ENCODE measurements at places on chromosomes 12 and 14. TPM values are rescaled to one million over a fixed set of nuclear protein-coding genes. Genes with fewer than 3 reads are reported as not detected.
A peak's percentile ranks its signal among the peaks of the same experiment; 100 is the strongest.

The CIDEB gene
- 21.8 TPM for total RNA-seq

The KRT6C gene
- not detected for total RNA-seq

The SPX gene
- 0.59 TPM for total RNA-seq

The CBLN3 gene
- 4.5 TPM for total RNA-seq

The BRF1 gene
- total RNA-seq = 42.4 TPM

The GDF3 gene
- total RNA-seq = not detected

The KRT83 gene
- not detected for total RNA-seq

The SOCS2 gene
- 16.5 TPM for total RNA-seq

DNA sequence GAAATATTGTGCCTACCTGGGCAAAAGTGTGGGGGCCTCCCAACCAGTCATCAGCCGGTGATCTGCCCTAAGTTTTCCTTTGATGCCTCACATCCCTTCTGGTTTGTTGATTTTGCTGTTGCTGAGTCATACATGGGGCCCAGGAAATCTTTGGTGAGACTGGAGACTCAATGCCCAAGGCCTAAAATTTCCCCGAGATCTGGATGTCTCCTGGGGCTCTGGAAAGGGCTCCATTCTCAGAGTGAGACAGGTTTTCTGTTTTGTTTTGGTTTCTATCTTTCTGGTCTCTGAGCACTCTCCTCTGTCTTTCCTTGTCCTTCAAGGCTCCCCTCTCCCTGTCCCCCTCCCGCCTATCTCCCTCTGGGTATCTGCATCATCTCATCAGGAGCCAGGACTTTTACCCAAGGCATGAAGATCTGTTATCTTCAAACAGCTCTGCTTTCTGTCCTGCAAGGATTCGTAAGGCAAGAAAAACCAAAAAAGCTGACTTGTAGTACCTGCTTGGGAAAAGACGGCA is 152.8 kb upstream of the MAX start:
- no peak for DNase-seq

GRCh38 chr12:31029468-31029867 is 44.2 kb upstream of the DDX11 start:
- DNase-seq = no peak

GRCh38 chr14:85617791-85618190 is 87.8 kb downstream of the FLRT2 start:
- DNase-seq = no peak

- DNase-seq = no peak
Measured at GRCh38 chr12:110002676-110003515, 3.7 kb downstream of the ANKRD13A start.

DNA sequence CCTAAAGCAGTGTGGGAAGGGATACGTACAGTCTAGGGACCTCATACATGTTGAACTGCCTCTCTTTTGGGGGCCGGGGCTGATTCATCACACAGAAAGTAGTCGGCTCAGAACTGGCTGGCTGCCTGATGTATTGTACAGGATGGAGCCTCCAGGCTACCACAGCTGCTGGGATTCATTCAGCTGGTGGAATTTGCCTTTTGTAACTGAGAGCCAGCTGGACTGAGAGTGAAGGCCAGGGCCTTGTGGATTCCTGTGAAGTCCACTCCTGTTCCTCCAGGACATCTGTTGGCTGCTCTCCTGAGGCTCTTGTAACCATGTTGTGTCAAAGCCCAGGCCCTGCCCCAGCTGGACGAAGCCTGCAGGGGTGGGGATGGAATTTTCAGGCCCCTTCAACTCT is 116.3 kb upstream of the PRICKLE1 start:
- no peak for DNase-seq

DNA sequence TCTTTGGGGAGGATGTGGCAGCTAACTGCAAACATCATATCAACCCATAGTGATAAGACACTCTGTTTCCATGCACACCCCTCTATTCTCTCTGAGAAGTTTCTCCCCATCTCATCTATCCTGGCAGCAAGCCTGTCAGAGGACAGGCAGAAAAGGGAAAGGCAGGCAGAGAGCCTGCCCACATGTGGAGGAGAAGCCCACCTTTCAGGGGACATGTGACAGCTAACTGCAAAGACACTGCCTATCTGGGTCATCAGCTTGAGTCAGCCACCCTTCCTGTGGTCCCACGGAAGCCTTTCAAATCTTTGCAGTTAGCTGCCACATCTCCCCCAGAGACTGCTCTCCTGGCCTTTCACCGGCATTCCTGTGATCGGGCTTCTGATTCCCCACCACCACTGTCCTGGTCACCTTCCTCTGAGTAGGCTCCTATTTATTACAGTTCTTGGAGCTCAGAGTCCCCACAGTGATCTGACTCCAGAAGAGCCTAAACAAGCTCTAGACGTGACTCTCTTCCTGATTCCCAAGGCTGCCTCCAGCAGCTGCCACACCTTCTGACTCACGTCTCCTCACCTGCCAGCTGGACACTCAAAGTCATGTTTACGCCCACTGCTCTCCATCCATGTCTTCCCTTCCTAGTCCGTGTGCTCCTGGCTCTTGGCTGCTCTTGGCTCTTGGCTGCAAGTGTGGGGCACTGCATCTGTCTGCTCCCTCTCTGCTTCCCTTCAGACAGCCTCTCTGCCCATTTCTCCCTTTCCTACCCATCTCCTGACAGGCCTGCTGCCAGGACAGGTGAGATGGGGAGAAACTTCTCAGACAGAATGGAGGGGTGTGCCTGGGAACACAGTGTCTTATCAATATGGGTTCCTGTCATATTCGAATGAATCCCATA is 7.5 kb upstream of the KRT1 start:
- no peak for DNase-seq

DNA sequence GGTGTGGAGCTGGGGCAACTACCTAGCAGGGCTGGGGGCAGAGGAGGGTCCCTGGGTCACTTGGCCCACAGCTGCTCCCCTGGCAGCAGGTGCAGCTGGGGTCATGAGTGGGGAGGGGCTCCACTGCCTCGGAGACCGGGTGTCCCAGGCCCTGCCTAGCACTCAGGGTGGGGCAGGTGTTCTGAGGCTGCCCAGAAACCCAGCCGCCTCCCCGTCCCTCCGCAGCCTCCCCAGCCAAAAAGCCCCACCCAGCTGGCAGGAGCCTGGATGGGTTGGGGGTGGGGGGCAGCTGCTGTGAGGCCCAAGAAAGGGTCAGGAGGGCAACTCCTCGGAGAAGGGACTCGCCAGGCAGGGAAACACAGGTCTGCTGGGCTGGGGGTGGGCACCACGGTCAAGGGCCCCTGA is 11.2 kb downstream of the AHNAK2 start:
- no peak for DNase-seq

GRCh38 chr12:132772606-132773005 is 11.0 kb upstream of the ANKLE2 start:
- no peak for DNase-seq

DNA sequence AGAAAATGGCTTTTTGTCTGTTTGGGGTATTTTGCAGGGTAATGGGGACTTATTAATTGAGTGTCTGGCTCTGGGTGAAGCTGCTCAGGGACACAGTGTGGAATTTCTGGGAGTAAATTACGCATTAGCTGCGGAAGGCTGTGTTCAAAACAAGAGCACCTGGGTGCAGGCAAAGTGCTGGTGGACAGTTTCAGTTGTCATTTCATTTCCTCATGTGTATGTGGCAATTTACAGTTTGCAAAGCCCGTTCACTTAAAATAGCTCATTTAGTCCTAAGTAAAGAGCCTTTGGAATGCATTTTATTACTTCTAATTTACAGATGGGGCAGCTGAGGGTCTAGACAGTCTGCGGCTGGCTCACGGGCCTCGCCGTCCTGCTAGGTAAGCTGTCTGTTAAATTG is 546.8 kb downstream of the BCL11B start:
- DNase-seq = no peak

DNA sequence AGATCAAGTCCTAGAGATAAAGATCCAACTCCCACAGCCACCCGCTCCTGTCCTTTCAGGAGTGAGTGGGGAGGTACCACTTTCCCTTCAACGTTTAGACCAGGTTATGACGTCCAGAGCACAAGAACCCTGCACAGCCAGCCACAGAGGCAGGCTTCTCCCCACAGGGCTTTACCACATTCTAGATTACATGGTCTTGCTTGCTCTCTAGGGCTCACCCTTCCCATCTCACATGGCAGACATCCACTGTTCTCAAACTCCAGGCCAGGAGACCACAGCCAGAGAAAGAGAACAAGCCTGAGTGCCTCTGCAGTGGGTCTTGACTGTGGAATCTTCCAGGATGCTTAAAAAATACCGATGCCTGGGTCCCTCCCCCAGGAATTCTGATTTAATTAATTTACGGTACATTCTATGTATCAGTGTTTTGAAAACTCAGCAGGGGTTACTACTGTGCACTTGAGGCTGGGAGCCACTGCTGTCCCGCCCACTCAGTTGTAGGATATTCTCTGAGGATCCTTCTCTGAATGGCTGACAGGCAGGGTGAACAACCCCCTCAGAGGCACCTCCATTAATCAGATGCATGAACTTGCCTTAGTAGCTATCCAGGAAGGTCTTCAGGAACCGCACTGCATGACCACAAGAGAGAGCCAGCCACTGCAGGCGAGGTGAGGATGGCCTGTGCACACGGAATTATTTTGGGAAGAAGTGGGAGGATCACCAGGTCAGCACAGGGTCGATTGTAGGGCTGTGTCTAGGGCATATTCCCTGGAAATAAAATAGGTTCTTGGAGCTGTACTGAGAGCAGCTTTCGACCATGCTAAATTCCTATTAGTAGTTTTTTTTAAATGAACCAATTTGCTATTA is 21.5 kb upstream of the SOCS2 start:
- peak; percentile 45 for DNase-seq

- DNase-seq = no peak
Measured at GRCh38 chr12:47841501-47841900, 21.8 kb upstream of the HDAC7 start.

Data from activated CD4-positive, alpha-beta T cell treated with anti-CD3 and anti-CD28 coated beads, Interleukin-2, amount 10 ng/mL, durations not matched to agents 24 days and 14 days (primary cell).